Jurkat, Clone E6-1 (cell line): ENCODE measurements at places on chromosomes 2 and 18.

DNA sequence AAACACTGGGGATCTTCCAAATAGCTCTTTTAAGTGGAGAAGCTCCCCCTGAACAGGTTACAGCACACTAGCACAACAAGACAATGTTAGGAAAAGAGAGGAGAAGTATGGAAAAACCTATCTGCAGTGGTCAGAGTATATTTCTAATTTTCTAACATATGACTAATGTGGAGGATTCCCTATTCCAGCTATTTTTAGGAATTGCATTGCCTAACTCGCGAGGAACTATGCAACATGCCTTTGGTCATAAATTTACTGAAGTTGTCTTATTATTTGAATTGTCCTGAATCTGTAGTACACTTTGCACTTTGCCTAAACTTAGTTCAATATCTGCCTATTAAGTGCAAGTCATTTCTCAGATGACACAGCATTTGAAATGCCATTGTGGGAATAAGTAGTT is 381.4 kb downstream of the CCDC85A start:
- DNase-seq: no peak

GRCh38 chr2:177909962-177910361 is 162.6 kb downstream of the PDE11A start:
- DNase-seq: no peak

GRCh38 chr18:28409811-28410210 is 232.9 kb upstream of the CDH2 start:
- DNase-seq: no peak

DNA sequence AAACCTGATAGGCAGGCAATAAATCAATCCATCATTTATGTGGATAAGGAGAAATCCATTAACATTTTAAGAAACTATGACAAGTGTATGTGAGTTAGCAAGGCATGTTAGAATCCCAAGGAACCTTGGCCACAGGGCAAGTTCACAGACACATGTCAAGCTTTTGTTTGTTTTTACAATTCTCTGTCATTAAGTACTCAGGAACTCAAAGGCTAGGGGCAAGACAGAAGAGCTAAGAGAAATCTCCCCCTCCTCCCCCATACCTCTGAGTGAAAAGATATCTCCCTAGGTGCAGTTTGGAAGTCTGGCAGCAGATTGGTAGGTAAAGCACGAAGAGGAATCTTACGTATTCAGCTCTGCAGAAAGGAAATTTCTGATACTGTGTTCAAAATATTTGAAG is 348.1 kb downstream of the IRS1 start:
- DNase-seq: no peak

GRCh38 chr2:11777886-11778415 is 31.5 kb downstream of the LPIN1 start:
- DNase-seq: no peak

DNA sequence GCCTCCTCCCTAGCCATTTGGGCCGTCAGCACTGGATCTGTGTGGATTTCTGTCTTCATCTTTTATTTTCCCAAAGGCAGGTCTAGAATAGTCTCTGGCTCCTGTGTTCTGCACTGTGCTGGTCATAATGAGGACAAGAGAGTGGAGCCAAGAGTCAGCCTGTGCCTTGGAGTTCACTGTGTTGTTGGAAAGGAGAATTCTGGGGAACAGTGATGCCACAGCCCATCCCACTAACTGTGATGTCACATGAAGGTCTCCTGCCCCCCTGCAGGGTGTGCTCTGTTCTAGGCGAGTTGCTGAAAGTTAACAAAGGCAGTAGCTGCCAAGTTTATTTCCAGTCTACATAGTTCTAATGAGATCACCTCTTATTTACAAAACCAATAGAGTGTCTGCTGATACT is 248.5 kb downstream of the TPGS2 start:
- DNase-seq: no peak

- no peak for DNase-seq
These were observed 254.0 kb upstream of the RBMS1 start for GRCh38 chr2:160747501-160748170.

DNA sequence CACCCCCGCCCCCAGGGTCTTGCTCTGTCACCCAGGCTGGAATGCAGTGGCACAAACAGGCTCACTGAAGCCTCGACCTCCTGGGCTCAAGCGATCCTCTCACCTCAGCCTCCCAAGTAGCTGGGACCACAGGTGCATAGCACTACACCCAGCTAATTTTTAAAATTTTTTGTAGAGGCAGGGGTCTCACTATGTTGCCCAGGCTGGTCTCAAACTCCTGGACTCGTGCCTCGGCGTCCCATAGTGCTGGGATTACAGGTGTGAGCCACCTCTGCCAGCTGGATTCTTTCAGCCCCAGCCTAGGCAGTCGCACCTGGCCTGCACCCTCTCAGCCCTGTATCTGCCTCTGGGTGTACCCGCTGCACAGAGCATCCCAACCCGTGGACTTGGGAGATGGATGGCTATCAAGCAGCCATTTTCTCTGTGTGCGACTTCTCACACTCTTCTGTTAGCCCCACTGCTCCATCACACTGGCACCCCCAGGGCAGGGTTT is 166.4 kb upstream of the HAAO start:
- no peak for DNase-seq

- DNase-seq: no peak
These were observed 21.9 kb downstream of the FER1L5 start for GRCh38 chr2:96664366-96664925.

- peak; percentile 30 for DNase-seq
These were observed 227.6 kb downstream of the SATB2 start for GRCh38 chr2:199230091-199230490.

DNA sequence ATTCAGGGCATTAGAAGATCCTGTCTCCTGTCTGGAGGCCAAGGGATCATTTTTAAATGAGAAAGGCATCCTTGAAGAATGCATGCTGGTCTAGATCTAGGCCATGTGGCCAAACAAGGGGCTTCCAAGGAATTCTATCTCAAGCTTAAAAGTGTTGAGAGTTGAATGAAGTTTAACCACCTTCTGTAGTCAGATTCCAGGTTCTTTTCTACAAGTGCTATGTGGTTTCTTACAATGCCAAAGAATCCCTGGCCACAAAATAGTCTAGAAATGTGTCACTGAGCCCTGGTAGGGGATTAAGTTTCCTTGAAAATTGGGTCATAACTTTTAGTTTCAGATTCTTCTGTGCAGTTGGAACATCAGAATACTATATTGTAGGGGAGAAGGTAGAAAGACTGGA is 640.7 kb upstream of the ACVR2A start:
- DNase-seq: no peak

DNA sequence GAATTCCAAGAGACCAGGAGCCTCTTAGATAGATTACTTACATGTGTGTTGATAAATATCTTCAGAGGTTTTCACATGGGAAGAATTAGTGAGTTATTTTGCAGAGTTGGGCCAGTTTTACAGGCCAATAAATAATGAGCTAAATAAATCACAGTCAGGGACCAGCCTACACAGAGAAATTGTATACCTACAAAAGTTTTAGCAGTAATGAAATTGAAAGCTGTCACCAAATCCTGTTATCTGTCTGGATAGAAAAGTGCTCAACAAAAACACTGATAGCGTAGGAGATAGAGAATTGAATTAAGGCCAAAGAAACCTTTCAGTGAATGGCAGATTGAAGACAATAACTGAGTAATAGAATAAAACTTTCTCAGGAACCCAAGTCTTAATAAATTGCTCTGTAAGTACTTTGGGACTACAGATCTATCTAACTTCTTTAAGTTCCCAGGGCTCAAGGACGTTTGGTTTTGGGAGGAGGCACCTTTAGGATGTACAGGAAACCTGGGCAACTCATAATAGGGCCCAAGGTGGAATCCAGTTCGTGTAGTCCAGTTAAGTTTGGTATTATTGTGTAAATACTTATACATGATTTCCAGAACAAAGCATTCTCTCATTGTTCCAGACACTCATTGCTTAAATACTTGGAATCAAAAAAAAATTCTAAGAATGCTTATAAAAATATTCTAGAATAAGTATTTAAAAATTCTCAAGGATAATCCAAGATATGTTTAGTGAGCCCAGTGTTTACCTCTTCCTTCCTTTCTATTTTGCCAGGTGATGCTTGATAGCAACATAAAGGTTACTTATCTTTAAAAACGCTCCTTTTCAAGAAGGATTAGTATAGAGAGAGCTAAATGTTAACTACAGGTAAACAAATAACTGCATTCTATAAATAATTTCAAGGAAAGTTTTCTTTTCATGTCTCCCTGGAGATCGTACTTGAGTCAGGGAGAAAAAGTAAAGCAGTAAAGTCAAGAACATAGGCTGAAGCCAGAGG is 134.5 kb downstream of the NCKAP5 start:
- no peak for DNase-seq

DNA sequence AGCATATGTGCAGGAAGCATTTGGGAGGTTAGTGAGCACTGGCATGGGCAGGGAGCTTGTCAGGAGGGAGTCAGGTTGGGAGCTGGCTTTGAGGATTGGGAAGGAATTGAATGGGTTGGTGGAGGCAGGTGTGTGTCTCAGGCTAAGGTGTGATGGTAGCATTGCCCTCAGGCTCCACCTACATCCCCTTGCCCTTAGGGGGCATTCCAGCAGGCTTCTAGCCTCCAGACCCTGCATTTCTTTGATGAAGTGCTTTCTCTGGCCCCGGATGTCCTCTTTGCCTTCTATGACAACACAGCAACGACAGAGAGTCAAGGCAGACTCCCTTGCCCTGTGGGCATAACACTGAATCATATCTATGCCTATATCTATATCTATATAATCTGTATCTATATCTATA is 13.5 kb downstream of the RHBDD1 start:
- no peak for DNase-seq

DNA sequence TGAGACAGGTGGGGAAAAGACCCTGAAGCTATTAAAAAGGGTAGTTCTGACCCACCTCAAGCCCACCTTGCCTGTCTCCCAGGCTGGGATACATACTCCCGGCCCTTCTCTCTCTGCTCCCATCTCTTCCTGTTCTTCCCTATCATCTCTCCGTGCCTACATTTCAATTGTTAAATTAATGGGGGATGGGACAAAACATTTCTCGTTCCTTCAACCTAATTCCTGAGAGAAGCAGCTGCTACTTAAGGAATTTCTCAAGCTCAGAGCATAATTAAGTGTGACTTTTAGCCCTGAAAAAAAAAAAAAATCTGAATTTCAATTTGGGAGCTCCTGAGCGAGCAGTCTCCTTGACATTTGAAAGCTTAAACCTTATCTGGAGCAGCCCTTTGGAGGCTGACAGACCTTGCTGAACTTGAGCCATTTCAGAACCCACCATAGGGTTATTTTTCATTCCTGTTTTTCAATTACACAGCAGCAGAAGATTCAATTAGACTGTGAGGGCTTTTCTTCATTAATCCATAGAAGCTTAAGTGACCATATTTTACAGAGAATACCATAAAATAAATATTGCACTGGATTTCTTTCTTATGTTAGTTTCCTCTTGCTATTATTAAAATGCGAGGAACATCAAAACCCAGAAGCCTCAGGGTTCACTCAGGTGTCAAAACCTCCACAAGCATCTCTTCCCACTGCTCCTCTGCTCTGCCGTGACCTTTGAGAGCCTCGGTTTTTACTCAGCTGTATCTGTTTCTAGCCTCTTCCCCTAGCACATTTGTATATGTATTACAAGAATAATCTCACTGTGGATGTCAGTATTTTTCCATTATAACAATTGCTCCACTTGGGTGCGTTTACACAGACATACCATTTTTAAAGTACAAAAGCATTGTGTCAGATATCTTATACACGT is 125.7 kb downstream of the B3GNT2 start:
- no peak for DNase-seq

- peak; percentile 23 for DNase-seq
These were observed 1490.2 kb upstream of the SLC39A10 start for GRCh38 chr2:194166818-194167217.

DNA sequence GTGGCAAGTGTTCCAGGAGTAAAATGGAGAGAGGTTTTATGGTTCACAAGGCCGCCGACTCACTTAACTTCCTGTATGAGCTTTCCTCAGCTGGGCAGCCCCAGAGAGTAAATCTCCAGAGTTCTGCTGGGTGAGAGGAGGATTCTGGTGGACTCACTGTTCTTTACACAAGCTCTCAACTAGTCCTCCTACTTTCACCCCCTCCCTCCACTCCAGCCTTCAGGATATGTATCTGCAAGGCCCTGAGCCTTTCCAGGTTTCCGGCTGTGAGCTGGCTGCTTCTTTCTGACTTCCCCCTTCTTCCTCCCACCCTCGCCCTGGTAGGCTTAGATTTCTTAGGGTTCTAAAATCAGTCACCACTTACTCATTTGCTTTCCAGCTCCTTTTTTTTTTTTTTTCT is 34.0 kb downstream of the EML6 start:
- DNase-seq: no peak

DNA sequence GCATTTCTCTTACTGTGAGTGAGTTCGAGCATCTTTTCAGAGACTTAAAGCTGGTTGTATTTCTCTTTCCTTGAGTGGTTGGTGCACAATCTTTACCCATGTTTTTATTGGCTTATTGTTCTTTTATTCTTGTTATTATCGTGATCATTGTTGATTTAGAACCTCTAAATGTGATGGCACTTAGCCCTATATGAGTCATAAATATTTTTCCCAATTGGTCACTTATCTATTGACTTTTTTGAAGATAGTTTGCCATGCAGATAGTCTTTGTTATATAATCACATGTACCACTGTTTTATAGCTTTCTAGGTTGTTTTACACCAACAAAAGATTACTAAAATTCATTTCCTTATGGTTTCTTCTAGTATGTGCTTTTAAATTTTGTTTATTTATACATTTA is 141.6 kb upstream of the MSH6 start:
- no peak for DNase-seq

DNA sequence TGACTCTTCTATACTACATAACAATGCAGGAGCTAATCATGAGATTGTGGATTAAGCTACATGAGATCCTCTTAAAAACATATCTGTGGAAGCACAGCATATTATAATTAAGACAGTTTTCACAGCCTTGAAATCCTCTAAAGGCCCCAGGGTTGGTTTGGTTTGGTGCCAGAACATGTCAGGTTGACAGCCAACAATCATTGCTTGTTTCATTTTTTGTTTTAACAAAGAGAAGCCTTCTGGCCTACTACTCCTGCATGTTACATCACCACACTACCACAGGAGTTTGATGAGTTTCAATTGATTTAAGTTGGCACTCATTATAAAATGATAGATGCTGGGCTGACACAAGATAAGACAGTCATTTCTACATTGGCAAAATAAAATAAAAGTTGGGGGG is 255.9 kb upstream of the ERBB4 start:
- peak; percentile 45 for DNase-seq

GRCh38 chr2:38977047-38977446 is 87.4 kb downstream of the ARHGEF33 start:
- DNase-seq: no peak

- no peak for DNase-seq
These were observed 15.0 kb downstream of the RND3 start for GRCh38 chr2:150472511-150472899.

GRCh38 chr2:111694700-111695101 is 189.3 kb downstream of the ANAPC1 start:
- no peak for DNase-seq

GRCh38 chr2:238761868-238762267 is 86.0 kb upstream of the TWIST2 start:
- no peak for DNase-seq

GRCh38 chr2:48792030-48792429 is 36.5 kb upstream of the LHCGR start:
- no peak for DNase-seq

- no peak for DNase-seq
These were observed 934.5 kb downstream of the CNTNAP5 start for GRCh38 chr2:124959581-124959980.
